Adipose tissue (tissue), 3 donors: ENCODE measurements at places on chromosomes 6 and 20. TPM values are rescaled to one million over a fixed set of nuclear protein-coding genes. Genes with fewer than 3 reads are reported as not detected.

The RWDD2A gene
- 3.6 TPM for polyA plus RNA-seq

The RTEL1 gene
- polyA plus RNA-seq, result 11.8 TPM

The KIAA0408 gene
- polyA plus RNA-seq, result 0.43 TPM

The CLVS2 gene
- polyA plus RNA-seq, result not detected

The GMPR gene
- polyA plus RNA-seq, result 5.2 TPM

The TCF21 gene
- 0.78 TPM for polyA plus RNA-seq

The SUMO4 gene
- not detected for polyA plus RNA-seq

The CSNK2A1 gene
- polyA plus RNA-seq, result 29.4 TPM

The CTSZ gene
- 62.8 TPM for polyA plus RNA-seq

The DAAM2 gene
- polyA plus RNA-seq, result 6.4 TPM

The FAXC gene
- not detected for polyA plus RNA-seq

The GGTLC1 gene
- polyA plus RNA-seq, result not detected

The THEMIS gene
- polyA plus RNA-seq, result 0.12 TPM

The SOX4 gene
- 11.7 TPM for polyA plus RNA-seq

The DUSP15 gene
- polyA plus RNA-seq, result 1.5 TPM

The TMX4 gene
- 7.2 TPM for polyA plus RNA-seq

The CLPSL1 gene
- not detected for polyA plus RNA-seq

The DPPA5 gene
- polyA plus RNA-seq, result not detected

The POU3F2 gene
- not detected for polyA plus RNA-seq

The PAX1 gene
- polyA plus RNA-seq, result not detected

The TBC1D22B gene
- 4.6 TPM for polyA plus RNA-seq

The SPAG4 gene
- 3.2 TPM for polyA plus RNA-seq

The MYB gene
- polyA plus RNA-seq, result 0.22 TPM

The OTOR gene
- not detected for polyA plus RNA-seq

The CGA gene
- polyA plus RNA-seq, result 0.08 TPM

The TNFAIP3 gene
- polyA plus RNA-seq, result 15.6 TPM

The CD2AP gene
- polyA plus RNA-seq, result 10.0 TPM

The C20orf202 gene
- not detected for polyA plus RNA-seq

The CST5 gene
- polyA plus RNA-seq, result not detected

The SIRPB2 gene
- polyA plus RNA-seq, result 0.75 TPM

The ENPP5 gene
- 4.1 TPM for polyA plus RNA-seq

The HTR1E gene
- polyA plus RNA-seq, result 0.09 TPM

The PHACTR2 gene
- polyA plus RNA-seq, result 1.6 TPM

The MTG2 gene
- 22.7 TPM for polyA plus RNA-seq

The SLC52A3 gene
- polyA plus RNA-seq, result 3.6 TPM

The CYP39A1 gene
- polyA plus RNA-seq, result 4.9 TPM

The SLC2A10 gene
- polyA plus RNA-seq, result 4.5 TPM

The ADGRF5 gene
- 47.7 TPM for polyA plus RNA-seq

The ZKSCAN4 gene
- 1.6 TPM for polyA plus RNA-seq

The NCOA6 gene
- polyA plus RNA-seq, result 20.5 TPM

The TFB1M gene
- polyA plus RNA-seq, result 6.5 TPM

The ZNF512B gene
- polyA plus RNA-seq, result 7.4 TPM
